ENCODE measurements at places on chromosomes 12 and 14. TPM values are rescaled to one million over a fixed set of nuclear protein-coding genes. Genes with fewer than 3 reads are reported as not detected.

DNA sequence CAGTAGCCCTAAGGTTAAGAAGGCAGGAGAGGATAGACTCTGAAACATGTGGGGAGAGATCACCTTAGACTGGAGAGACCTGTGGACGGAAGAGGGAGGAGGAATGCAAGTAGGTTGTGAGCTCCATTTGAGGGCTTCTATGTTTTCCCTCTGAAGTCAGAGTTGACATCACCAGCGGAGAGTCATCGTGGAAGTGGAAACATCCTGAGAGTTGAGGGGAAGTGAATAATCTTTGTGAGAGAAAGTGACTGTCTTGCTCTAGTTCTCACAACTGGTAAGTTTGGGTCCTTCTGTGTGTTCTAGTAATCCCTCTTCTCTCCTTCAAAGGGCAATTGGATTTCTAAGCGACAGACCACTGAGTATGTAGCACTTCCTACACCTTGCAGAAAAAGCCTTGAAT lies 103.6 kb upstream of the CCND2 start:
- no peak for DNase-seq

DNA sequence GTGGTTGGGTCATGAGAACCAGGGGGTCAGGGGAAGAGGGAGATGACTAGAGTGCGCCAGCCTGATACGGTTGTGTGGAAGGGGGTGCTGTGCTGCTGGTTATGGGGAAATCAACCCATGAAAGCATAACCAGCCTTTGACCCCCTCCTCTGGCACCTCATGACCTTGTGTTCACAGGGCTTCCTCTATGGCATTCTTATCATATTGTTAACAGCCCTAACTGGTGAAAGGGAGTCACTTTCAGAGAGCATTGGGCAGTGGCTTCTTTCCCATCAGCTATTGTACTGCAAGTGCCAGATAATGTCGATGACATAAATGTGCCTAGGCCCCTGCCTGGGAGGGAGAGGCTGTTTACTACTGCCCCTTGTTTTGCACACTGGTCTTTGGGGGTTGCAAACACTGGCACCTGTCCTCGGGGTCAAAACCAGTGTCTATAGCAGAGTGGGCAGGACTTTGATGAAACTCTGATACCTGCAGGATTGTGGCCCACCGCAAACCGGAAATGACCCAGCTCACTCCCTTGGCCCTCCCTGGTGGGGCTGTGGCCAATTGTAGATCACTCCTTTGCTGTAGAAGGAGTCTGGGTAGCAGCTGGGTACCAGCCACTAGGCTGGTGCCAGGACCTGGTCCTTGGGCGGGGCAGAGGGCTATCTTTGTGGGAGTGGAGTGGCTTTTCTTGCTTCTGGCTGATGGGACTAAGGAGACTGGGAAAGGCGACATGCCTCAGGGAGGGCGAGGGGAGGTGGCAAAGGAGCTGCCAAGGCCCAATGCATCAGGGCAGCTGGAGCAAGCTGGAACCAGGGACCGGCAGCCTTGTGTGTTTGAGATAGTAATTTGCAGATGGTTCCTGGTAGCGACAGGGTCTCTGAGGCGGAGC lies 634 bp upstream of the TMEM63C start:
- DNase-seq: no peak

GRCh38 chr12:101634724-101635123 lies 40.0 kb downstream of the MYBPC1 start:
- no peak for DNase-seq

- DNase-seq: no peak
These were observed 121.3 kb downstream of the BBS10 start for GRCh38 chr12:76226956-76227355.

DNA sequence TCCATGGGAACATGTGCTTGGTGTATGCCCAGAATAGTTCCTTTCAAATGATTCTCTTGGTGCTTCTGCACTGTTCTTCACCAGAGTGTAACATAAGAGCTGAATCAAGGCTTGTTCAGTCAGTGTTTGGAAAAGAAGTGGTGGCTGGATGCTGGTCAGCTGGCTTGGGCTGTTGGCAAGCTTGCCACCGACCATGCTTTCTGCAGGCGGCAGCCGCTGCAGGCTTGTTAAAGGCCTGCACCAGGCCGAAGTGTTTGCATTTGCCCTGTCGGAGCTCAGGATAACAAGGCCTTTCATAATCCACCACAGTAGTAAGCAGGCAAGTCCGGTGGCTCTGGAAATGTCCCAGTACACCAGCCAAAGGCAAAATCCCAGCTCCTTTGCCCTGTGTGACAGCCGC lies 26.9 kb downstream of the DAAM1 start:
- DNase-seq: peak; percentile 91

DNA sequence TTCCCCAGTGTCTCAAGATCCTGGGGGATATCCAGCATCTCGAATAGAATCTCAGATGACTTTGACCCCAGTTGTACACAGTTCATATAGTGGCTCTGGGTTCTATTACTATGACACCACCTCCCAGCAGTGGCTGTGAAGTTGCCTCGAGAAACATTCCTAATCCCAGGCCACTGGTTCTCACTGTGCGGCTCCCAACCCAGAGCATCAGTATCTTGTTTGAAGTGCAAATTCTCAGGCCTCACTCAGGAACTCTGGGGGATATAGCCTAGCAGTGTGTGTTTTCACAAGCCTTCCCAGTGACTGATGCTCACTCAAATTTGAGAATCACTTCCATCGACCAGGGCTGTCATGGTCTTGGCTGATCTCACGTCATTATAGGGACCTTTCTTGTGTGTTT lies 69.3 kb upstream of the IGF1 start:
- no peak for DNase-seq

- peak; percentile 46 for DNase-seq
These were observed 31.6 kb downstream of the TULP3 start for GRCh38 chr12:2922329-2922728.

The ADAM20 gene
- 1.2 TPM for total RNA-seq

The NRIP2 gene
- total RNA-seq: 0.17 TPM

The KRT77 gene
- not detected for total RNA-seq
